ENCODE measurements at places on chromosomes 1 and 21.

DNA sequence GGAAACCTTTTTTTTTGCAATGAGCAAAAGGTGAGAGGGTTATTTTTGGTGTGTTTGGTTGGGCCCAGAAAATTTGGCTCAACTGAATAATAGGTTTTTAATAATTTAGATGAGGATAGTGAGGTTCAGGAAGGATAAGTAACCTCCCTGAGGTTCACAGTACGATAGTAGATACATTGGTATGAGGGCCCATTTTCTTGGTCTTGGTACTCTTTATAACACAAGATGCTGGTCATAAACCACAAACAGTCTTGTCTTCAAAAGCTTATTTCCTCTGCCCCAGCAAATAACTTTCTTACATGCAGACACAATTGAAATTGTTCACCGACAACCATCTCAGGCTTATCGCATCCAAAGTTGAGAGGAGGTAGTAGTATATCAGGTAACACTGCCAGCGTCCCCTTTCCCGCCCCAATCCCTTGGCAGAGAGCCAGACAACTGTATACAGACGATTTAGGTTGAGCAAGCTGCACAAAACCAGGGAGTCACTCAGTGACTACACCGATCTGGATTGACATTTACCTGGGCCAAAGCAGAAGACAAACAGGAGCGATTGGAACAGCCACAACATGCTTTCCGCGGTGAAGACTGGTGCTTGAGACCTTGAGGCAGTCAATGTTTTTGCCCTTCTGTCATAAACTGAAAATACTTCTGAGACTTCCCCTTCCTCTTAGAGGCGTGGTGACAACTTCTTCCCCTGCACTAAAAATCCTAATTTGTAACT, at the start of gene SLAMF6:
TSS of gene SLAMF6 (minus strand) at position 634 of the 724 bp plus-strand sequence. CDS start at position 571, 63 bp downstream.
- no peak for DNase-seq

GRCh38 chr21:39667353-39667891, 54.7 kb downstream of the B3GALT5 start:
- DNase-seq, result no peak

GRCh38 chr1:54537611-54538010, 10.4 kb upstream of the ACOT11 start:
- no peak for DNase-seq

GRCh38 chr1:211928993-211929637, 98.6 kb upstream of the LPGAT1 start:
- DNase-seq, result peak; percentile 42

- DNase-seq, result peak; percentile 1
These were observed 109.0 kb downstream of the HMGB4 start for GRCh38 chr1:33972676-33973395.

GRCh38 chr1:164682570-164682969, 123.6 kb downstream of the PBX1 start:
- DNase-seq, result no peak

DNA sequence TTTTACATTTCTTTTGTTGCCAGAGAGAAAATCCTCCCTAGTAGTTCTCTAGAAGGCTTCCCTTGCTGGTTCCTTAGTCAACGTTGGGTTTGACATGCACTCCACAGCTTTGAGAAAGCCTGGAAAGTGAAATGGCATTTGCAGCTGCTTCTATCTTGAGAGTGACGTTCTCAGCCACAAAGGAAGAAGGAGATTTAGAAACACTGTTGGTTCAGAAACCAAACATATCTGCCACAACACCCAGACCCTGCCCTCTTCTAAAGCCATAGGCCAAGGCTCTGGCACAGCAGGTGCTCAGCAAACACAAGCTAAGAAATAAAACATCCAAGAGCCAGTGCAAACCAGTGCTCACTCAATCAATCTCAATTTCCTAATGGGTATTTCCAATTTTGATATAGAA, 121.4 kb downstream of the CCDC185 start:
- DNase-seq, result no peak

- no peak for DNase-seq
These were observed 1290.8 kb downstream of the NCAM2 start for GRCh38 chr21:22288885-22289499.

- DNase-seq, result no peak
These were observed 40.4 kb downstream of the ATP6V1G3 start for GRCh38 chr1:198500096-198500495.

DNA sequence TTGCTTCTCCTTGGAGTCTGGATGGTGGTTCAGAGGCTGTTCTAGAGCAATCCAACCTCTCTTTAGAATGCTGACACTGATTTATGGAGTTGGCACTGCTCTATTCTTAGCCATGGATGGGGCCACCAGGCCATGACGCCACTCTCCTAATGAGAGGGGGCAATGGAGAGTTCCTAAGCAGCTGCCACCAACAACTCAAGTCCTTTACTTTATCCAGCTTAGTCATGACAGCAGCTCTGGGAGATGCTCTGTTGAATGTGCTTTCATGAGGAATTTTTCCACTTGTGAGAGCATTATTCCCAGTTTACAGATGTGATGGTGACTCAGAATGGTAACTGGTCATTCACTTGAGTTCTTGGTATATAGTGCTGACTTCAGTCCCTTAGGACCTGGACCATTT, 366.3 kb downstream of the HHAT start:
- no peak for DNase-seq

GRCh38 chr1:236750928-236751327, 44.2 kb upstream of the MTR start:
- DNase-seq, result no peak

GRCh38 chr1:66383611-66384010, 150.3 kb upstream of the SGIP1 start:
- no peak for DNase-seq

DNA sequence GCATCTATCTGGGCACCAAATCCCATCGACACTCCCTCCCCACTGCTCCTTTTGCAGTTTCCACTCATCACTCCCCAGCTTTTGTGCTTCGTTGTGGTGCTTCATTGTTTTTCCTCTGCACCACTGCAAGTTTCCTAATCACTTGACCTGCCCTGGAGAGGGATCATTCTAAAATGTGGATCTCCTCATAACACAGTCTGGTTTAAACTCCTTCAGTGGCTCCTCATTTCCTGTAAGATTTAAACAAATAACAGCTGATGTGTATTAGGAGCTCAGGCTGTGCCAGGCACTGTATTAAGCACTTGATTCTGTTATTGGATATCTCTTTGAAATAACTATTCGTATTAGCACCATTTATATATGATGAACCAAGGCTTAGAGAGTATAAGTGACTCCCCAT, 51.3 kb downstream of the MAP10 start:
- DNase-seq, result peak; percentile 50

DNA sequence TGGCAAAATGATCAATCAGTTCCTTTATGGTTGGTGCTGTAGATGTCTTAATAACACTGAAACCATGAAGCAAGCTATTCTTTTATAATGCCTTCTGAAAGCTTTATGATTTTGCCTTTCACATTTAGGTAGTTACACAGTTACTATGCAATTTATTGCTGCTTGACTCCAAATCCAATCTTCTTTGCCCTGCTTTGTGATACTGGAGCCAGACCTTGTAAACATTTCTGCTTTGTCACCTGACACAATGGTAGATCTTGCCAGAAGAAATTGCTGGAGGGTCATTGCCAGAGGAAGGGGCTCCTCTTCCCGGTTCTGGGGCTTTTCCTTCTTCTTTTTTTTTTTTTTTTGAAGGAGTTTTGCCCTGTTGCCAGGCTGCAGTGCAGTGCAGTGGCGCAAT, 40.5 kb upstream of the KLF17 start:
- no peak for DNase-seq

GRCh38 chr1:6601923-6602668, 573 bp downstream of the KLHL21 start:
- DNase-seq, result peak; percentile 82

DNA sequence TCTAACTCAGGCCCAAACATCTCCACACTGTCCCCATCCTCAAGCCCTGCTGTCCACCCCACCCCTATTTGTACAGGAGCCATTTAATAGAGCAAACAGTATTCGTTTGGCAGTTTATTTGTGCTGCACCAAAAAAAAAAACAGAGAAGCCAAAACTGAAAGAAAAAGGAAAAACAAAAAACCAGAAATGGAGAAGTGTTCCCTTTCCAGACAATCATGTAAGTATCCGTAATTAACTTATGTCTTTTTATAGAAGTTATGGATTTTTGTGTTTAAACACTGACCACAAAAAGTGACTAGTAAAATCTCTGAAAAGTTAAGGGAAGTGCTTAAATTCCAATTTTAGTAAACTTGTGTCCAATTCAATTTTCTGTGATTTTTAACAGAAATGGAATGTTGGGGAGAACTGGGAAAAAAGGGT, 40.4 kb upstream of the ZBTB18 start:
- no peak for DNase-seq

GRCh38 chr1:200006711-200007110, 20.8 kb upstream of the NR5A2 start:
- no peak for DNase-seq

DNA sequence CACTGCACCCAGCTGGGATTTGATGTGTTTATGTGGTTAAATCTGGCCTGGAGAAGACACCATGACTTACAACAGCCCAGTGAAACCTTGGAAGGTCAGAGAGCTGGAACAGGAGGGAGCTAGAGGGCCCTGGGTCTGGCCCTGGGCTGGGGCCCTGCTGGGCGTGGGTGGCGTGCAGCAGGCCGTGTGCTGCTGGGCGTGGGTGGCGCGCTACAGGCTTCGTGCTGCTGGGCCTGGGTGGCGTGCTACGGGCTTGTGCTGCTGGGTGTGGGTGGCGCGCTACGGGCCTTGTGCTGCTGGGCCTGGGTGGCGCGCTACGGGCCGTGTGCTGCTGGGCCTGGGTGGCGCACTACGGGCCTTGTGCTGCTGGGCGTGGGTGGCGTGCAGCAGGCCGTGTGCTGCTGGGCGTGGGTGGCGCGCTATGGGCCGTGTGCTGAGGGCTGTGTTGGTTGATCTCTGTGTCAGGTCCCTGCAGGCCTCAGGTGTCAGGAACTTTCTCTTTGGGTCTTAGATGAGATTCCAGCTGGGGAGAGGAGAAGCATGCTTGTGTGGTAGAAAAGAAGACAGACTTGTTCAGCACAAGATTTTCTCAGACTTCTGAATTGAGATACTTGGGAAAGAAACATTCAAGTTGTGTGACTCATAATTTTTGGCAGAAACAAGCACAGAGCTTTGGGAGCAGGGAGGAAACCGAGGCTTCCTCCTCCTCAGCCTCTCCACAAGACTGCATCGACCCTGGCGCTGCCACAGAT, 66.0 kb downstream of the COL18A1 start:
- DNase-seq, result no peak

DNA sequence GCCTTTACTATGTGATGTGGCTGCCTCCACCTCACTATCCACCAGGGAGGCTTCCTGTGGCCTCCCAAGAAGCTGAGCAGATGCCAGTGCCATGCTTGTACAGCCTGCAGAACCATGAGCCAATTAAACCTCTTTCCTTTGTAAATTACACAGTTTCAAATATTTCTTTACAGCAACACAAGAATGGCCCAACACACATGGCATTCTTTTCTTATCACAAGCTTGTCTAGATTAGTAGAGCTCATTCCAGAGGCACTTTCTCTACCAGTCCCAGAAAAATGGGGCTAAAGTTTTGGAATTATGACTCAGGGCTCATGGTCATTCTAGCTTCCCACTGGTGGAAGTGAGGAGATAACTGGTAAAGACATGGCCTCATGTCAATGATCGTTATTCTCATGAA, 655.2 kb downstream of the LMO4 start:
- DNase-seq, result no peak

GRCh38 chr1:25020173-25020845, 90.2 kb upstream of the RUNX3 start:
- DNase-seq, result no peak

DNA sequence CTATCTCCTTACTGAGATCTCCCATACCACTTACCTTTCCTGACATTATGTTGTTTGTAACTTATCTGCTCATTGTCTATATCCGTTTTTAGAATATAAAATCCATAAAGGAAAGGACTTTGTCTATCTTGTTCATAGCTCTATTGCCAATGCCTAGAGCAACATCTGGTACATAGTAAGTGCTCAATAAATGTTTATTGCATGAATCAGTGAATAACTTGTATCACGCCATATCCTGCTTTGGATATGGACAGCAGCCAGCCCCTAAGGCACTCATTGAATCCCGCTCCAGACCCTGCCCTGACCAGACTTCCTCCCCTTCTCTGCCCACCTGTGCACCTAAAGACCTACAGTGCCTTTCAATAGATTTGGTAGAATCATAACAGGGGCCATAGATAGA, 298.1 kb upstream of the PLXNA2 start:
- DNase-seq, result no peak

DNA sequence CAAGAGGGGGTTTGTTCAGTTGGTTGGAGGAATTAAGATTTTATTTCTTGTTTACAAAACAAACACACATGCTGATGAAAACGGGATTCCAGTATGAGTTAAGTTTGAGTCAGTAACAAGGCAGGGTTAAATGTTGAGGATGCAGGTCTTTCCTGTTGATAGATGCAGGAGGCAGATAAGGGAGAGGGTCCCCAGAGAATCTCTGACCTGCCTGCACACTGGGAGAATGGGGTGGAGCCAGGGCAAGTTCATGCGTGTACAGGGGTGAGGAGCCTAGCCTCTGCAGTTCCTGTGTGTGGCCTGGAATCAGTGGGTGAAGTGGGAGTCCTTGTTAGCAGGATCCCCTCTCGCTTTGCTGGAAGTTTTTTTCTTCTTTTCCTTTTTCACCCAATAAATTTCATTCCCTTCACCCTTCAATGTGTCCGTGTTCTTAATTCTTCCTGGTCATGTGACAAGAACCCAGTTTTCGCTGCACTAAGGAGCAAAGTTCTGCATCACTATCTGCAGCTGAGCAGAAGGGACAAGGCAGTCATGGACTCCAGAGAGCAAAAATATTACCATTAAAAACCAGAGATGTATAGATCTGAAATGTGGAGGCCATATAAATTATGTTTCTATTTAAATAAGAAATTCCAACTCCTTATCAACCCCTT, 69.9 kb upstream of the MARK1 start:
- no peak for DNase-seq

Measured in right lung (tissue), 10 donors.